Amniotic epithelial cell (primary cell): ENCODE measurements at places on chromosomes 11 and 22.

- DNase-seq, result no peak
Observed at GRCh38 chr11:44454666-44455065, 110.8 kb upstream of the CD82 start.

- DNase-seq, result no peak
Observed at GRCh38 chr11:30423279-30423648, 100.4 kb downstream of the ARL14EP start.

- no peak for DNase-seq
Observed at GRCh38 chr11:15783619-15784018, 572.7 kb downstream of the SOX6 start.

GRCh38 chr22:30695351-30695851, 727 bp downstream of the OSBP2 start:
- DNase-seq, result no peak

- DNase-seq, result no peak
Observed at GRCh38 chr11:61141601-61142028, 19.6 kb downstream of the VPS37C start.

DNA sequence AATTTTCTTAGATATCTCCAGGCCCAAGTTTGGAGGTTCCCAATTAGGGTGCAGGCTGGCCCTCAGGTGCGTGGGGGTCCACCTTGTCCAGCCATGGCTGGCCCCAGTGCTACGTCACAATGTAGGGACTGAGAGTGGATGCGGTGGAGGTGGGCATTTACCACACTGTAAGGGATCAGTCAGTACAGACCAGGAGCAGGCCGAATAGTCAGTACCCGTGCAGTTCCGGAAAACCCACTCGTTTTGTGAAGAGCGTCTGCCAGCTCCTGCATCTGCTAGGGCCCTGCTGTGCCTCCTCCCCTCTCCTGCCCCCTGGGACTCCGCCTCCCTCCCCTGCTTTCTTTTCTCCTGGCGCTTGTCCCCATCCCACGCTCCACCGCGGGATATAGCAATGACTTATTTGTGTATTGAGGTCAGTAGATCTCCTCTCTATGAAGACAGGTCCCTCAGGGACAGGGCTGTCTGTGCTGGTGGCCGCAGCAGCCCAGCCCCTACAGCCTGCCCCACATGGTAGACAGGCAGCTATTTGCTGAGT, 50.4 kb upstream of the SEPTIN5 start:
- DNase-seq, result no peak
